ENCODE measurements at places on chromosomes 3 and 15. TPM values are rescaled to one million over a fixed set of nuclear protein-coding genes. Genes with fewer than 3 reads are reported as not detected.

GRCh38 chr15:57528940-57529565 is 62.7 kb upstream of the MYZAP start:
- DNase-seq = no peak

GRCh38 chr3:70914862-70915261 is 602.4 kb upstream of the MDFIC2 start:
- DNase-seq = no peak

- DNase-seq = no peak
Measured at GRCh38 chr15:57395292-57395691, 19.0 kb downstream of the CGNL1 start.

- DNase-seq = no peak
Measured at GRCh38 chr15:38991701-38992100, 427.1 kb upstream of the RASGRP1 start.

- DNase-seq = no peak
Measured at GRCh38 chr15:28981351-28981720, 95.6 kb downstream of the APBA2 start.

GRCh38 chr3:130844462-130844861 is 49.4 kb upstream of the ATP2C1 start:
- no peak for DNase-seq

DNA sequence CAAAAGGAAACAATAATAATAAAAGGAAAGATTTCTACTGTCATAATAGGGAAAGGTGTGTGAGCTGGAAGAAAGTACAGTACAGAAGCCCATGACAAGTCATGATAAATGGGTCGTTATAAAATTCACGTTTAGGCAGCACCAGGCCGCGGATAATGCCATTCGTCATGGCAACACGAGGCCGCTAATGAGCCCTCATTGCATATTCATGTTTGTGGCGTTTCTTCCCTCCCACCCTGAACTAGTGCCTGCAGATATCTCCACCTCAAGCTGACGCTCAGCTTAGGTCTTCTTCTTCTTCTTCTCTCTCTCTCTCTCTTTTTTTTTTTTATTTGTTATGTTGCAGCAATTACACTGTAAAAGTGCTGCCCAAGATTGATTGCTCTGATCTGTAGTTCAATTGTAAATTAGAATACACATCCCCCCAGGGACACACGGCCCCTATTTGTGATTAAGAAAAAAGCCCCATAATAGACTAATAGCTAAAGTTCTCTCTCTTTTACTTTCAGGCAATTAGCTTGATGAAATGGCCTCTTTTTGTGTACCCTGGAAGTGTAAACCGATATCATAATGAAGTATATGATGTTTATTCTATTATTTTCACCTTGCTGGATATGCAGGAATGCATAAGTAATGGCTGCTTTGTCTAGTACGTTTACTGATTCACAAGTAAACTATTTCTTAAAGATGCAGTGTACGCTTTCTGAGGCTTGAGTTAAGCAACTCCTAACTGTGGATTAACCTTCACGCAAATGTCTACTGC is 61.9 kb upstream of the NR2F2 start:
- DNase-seq = no peak

DNA sequence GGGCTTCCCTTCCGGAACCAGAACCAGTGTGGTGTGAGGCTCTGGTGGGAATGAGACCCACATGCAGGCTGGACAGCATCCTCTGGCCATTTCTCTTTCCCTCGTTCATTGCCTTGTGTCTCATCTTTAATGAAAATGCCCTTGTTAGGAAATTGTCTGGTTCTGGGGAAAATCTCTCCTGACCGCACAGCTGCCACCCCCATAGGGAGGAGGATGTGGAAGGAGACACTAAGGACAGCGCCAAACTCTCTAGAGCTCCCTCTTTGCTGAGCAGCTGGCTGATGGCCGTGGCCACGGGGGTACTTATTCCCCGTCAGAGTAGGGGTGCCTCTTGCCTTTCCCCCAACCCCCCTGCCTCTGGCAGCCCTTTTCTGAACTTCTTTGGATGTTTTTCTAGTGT is 297.6 kb upstream of the C2CD4B start:
- DNase-seq = no peak

GRCh38 chr3:42094128-42094527 is 3.0 kb downstream of the TRAK1 start:
- no peak for DNase-seq

DNA sequence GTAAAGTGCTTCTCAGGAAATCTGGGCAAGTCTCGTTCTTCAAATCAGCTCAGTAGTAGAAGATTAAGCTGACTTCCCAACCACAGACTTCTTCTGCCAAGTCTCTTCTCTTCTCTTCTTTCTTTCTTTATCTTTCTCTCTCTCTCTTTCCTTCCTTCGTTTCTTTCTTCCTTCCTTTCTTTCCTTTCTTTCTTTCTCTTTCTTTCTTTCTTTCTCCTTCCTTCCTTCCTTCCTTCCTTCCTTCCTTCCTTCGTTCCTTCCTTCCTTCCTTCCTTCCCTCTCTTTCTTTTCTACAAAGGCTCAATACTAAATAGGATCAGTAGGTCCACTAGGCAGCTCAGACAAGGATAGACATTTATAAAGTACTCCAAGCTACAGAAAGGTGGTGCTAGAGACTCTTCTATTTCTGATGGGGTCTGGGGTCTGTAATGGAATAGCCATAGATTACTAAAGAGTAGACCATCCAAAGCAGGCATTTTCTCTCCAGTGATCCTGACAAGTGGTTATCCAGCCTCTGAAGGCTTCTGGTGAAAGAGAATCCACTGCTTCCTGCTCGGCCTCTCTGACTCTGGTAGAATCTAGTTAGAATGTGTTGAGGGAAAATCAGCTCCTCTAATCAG is 100.8 kb downstream of the TPRG1 start:
- DNase-seq = no peak

DNA sequence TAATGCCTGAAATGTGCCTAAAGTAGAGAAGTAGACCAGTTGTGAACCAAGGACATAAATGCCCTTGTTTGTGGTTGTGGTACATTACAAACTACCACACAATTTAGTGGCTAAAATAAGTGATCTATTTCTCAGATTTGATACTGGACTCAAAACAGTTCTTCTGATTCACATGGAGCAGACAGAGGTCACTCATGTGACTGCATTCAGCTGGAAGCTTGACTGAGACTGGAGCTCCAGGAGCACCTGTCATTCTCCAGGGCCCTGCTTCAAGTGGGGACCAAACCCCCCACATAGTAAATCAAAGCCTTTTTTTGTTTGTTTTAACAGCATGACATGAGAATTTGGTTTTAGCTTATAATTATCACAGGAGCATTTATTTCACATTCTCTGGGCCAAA is 301.2 kb downstream of the OXSM start:
- no peak for DNase-seq

GRCh38 chr15:47824147-47824546 is 106.8 kb downstream of the SEMA6D start:
- no peak for DNase-seq

DNA sequence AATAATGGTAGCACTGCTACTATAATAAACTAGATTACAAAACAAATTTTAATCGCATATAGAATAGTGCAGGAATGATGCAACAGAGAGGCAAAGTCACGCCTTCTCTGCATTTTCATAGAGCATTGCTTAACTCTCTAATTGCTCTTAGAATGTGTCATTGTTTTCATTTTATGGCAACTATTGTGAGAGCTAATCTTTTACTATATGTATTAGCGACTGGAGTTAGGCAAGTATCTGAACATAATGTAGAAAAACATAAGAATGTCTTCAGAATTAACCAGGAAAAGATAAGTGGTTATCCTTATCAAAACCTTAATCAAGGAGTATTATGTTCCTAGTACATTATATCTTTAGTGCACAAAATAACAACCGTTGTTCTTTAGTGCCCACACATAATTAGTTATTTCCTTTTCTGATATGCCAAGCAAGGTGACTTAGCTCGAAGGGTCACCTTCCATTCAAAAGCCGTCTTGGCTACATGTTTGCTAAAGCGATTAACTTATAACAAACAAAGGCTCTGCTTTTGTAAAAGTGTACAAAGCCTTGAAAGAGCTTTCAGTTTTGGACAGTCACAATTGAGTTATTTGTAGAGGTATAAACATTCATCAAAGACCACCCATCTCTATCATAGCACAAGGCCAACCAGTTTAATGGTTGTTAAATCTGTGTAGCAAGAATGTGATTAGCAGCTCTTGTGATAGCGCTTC is 1328.9 kb downstream of the ROBO2 start:
- no peak for DNase-seq

Gene DNAH12
- polyA plus RNA-seq = not detected

Gene CLDN18
- 0.03 TPM for polyA plus RNA-seq

Gene BCHE
- polyA plus RNA-seq = 2.5 TPM

Gene MUSTN1
- polyA plus RNA-seq = 1,241 TPM
